ENCODE measurements at places on chromosomes 6 and 20.

DNA sequence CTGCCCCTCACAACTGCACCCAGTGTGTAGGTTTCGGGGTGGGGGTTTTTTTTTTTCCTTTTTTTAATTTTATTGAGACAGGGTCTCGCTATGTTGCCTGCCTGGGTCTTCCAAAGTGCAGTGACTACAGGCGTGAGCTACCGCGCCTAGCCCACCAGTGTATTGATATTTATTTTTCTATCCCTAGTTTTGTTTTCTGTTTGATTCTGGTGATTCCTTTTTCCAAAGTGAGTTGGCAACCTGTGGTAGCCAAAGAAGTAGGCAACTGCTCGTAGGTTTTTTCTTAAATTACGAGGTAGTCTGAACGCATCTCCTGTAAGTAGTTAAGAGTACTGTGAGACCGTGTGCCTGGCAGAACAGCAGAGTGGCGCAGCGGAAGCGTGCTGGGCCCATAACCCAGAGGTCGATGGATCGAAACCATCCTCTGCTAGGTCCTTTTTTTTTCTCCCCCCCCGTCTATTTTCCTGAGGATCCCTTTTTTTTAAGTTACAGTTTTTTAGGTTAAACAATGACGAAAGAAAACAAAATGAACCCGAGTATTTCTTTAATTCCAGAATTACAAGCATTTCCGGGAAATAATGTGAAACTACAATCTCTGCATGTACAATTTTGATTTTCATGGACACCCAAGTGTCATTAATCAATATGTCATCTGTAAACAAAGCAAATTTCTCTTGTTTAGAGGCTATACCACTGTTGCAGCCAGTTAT is 78.7 kb upstream of the BTN3A2 start:
- DNase-seq: no peak

GRCh38 chr6:31559958-31560696 is 12.0 kb upstream of the LTA start:
- DNase-seq: no peak

DNA sequence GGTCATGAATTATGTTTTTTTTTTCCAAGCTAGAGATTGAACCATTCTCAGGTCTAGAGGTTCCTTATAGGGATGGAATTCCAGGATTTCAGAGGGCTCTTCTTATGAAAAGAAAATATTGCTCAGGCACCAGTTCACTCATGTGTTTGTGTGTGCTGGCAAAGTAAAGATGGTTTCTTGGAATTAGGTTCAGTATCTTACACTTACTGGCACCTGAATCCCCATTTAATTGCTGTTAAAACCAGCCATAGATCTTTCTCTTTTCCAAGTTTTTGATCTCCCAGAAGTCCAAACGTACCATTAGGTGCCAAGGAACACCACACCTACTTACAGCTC is 508.4 kb downstream of the CDH26 start:
- no peak for DNase-seq

- DNase-seq: no peak
Measured at GRCh38 chr6:18186033-18186432, 30.8 kb downstream of the KDM1B start.

- DNase-seq: no peak
Measured at GRCh38 chr6:17020889-17021538, 80.8 kb upstream of the STMND1 start.

GRCh38 chr6:121247386-121247785 is 86.9 kb downstream of the TBC1D32 start:
- DNase-seq: no peak

GRCh38 chr20:52926505-52926904 is 45.7 kb upstream of the TSHZ2 start:
- no peak for DNase-seq

- DNase-seq: peak; percentile 83
Measured at GRCh38 chr20:1302685-1303541, 26.0 kb downstream of the SDCBP2 start.

DNA sequence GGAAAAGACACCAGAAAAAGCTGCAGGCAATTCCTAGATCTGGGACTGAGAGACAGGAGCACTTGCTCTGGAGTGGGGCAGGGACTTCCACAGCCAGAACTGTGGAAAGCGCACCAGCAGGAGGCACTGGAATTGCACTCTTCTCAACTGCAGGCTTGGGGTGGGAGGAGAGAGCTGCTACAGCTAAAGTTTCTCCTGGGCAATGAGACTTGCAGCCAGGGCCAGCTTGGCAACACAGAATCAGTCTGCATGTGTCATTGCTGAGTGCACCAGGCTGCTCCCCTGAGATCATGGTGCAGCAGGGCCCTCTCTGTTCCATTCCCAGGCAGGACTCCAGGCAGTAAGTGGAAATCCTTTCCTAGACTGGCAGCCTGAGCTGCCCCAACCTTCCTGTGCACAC is 145.8 kb downstream of the INSM1 start:
- no peak for DNase-seq

- DNase-seq: no peak
Measured at GRCh38 chr6:140018588-140018987, 644.1 kb upstream of the CITED2 start.

DNA sequence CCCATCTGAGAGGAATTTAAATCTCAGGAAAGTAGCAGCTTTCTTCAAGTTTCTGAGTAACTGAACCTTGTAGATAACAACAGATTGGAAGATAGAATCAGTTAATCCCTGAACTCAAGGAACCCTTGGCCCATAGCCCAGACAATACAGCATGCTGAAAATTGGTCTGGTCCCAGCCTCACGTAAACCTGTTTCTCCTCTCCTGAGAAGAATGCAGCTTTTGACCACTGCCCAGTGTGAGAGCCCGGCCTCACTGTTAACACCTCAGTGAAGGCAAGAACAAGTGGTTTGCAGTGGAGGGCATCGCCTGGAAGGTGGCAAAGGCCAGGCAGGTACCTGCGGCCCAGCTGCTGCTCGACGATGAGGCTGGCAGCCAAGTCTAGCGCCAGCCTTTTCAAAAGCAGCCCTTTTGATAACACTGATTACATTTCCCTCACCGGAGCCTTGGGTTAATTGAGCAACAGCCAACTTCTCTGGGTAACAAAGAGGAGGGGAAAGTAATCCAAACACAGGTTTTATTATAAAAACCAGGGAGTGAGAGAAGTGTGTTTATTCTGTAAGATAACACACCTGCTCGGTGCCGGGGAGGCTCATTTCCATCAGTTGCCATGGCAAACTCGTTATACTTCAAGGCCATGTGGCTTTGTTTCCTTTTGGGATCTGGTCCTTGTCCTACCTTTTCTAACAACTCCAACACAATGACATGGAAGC is 54.0 kb downstream of the TRAF3IP2 start:
- DNase-seq: no peak

- DNase-seq: no peak
Measured at GRCh38 chr6:55972091-55972490, 96.7 kb upstream of the BMP5 start.

GRCh38 chr20:31930779-31931178 is 21.1 kb downstream of the PDRG1 start:
- DNase-seq: no peak

GRCh38 chr6:146981981-146982380 is 222.2 kb upstream of the STXBP5 start:
- DNase-seq: no peak

DNA sequence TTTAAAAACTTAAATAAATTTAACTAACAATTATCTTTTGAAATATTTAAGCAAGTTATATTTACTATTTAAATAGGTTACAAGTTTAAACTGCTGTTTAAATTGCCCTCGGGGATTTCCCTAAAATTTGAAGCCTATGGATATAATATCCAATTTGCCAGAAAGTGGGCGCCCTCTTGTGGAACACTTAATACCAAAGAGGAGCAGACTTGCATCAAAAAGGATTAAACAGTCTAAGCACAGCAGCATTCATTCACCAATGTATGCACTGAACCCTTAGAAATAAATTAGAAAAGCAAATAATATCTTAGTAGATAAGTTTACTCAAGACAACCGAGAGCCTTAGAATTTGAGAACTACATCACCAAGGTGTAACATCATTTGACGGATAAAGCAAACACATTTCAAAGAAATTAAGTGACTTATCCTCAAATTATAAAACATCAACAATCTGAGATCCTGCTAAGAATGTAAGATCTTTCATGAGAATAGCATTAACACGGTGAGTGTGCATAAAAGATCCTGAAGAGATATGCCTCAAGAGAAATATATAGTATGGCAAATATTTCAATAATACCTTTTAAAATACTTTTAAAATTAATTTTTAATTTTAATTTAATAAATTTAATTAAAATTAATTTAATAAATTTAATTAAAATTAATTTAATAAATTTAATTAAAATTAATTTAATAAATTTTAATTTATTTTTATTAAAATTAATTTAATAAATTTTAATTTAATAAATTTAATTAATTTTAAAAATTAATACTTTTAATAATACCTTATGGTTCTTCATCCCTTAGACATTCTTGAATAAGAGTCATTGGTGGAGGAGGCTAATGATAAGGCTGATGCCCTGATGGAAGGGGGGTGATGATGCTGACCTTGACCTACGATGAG is 11.5 kb upstream of the MEP1A start:
- no peak for DNase-seq

DNA sequence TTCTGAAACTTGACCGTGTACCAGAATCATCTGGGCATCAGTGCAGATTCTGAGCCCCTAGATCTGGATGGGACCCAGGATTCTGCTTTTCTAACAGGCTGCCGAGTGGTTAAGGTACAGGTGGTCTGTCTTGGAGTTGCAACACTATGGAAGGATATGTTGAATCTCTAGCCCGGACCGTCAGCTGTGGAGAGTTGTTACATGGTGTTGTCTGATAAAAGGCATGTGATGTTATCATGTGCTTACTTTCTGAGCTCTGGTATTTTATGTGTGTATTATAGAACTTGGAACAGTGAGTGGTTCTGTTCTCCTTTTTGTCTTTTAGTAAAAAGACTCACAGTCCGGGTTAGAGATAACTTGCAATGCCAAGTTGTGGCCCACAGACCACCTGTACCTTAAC is 123.0 kb downstream of the JARID2 start:
- no peak for DNase-seq

DNA sequence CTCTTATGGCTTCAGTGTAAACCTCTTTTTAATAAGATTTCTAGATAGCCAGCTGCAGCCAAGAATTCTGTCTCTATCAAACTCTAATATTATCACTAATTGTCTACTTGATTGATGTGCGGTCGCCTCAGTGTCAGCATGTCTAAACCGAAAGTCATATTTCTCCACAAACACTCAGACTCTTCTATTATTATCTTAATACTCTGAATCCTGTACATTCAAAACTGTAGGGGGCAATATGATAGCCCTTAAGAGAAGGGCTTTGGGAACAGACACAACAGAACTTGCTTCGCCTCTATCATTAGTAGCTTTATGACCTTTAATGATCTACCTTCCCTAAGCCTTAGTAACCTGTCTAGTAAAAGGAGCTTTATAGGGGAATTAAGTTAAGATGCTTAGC is 379.7 kb upstream of the PTCHD4 start:
- no peak for DNase-seq

DNA sequence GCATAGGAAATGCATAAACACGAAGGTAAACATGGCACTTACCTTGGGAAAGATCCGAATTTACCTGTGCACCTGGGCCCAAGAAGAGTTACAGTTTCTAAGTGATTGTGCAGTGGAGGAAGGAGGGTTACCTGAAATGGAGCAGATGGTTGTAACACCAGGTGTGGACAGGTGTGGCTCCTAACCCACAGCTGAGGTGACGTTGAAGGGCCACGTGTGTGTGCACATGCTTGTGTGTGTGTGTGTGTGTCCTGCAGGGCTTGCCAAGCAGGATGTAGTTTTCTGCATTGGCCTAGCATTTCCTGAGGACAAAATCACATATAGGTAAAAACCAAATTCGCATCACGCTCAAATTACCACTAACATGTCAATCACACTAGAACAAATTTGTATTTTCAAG is 240.8 kb downstream of the ANKRD60 start:
- no peak for DNase-seq

GRCh38 chr20:58268936-58269619 is 40.4 kb upstream of the RAB22A start:
- no peak for DNase-seq

DNA sequence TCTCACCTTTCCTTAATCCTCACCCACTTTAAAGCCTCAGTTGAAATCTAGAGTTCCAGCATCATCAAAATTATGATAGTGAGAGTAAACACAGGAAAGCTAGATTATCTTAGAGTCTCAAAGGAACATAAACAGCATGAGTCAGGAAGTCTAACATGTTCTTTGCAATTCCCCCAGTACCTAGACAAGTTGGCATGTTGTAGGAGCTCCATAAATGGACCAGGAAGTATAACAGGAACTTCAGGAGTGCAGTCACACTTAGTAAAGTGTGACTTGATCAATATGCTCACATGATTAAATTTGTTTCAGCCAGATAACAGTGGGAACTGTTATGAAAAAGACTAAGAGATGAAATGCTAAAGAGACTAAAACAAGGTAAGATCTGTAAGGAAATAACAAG is 834.4 kb downstream of the EYS start:
- DNase-seq: no peak

- no peak for DNase-seq
Measured at GRCh38 chr6:13026557-13026956, 301.8 kb downstream of the TBC1D7 start.

GRCh38 chr20:37334450-37334849 is 11.5 kb upstream of the SRC start:
- DNase-seq: no peak

DNA sequence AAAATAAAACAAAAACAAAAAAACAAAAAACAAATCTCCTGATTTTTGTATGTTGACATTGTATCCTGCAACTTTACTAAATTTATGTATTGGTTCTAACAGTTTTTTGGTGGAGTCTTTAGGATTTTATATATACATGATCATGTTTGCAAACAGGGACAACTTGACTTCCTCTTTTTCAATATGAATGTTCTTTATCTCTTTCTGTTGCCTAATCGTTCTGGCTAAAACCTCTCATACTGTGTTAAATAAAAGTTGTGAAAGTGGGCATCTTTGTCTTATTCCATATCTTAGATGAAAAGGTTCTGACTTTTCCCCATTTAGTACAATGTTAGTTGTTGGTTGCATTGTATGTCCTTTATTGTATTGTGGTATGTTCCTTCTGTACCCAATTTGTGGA is 261.7 kb upstream of the NOX3 start:
- no peak for DNase-seq

DNA sequence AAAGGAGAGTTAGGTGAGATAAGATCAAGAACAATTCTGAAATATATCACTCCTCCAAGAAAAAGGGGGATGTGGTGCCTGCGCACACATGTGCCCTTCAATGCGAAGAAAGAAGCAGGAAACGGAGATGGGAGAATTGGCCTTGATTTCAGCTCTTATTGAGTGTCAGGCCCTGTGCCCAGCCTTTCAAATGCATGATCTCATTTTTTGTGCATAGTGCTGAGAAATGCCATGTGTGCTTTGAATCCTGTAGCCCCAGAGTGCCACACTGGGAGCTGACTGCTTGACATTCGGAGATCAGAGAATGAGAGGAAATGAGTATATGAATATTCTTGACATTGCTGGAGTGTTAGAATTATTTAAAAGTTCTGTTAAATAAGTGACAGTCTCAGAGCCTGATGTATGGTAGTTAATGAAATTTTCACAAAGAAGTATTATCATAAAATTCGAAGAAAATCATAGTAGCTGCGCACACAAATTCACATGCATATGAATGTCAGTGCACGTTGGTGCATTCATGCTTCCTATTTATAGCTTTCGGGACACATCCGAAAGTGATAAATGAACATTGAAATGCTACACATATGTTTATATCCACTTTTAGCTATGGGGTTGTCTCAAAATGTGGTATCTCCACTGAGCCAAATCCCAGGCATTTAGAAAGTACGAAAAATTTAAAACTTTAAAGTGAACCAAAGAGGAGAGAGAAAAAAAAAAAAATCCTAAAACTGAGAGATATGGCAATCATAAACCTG is 172.0 kb downstream of the KCNQ5 start:
- DNase-seq: no peak

Measured in cerebellar nuclear complex (tissue), 1 donor.